ENCODE measurements at places on chromosomes 16 and 17. TPM values are rescaled to one million over a fixed set of nuclear protein-coding genes. Genes with fewer than 3 reads are reported as not detected.

DNA sequence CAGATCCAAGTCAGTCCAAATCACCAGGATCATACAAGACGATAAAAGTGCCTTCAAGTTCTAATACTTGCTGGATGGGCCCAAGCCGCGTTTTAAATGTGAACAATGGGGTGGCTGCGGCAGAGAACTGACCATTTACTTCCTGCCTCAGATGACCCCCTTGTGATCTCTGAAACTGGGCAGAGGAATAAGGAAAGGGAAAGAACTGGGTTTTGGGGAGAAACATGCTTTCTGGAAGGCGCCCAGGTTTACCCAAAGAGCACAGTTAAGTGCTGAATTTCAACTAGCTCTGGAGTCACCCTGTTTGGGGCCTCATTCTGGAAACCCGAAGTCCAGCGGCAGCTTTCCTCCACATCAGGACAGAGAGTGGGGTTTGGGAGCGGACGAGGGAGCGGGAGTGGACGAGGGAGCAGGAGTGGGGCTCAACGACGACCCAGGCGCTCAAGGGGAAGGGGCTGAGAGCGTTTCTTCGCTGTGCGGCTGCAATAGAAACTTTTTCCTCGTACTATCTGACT is 1.6 kb downstream of the FAM20A start:
- no peak overlapping the region for H3K27ac ChIP-seq
- H3K27me3 ChIP-seq = peaks cover 5% of the 10 kb centered on the region
- peak; percentile 59 for DNase-seq
- peaks cover 5% of the 10 kb centered on the region for H3K4me1 ChIP-seq
- H3K4me3 ChIP-seq = peak overlapping the region; percentile 89
- H3K36me3 ChIP-seq = peaks cover 37% of the 10 kb centered on the region

- H3K4me1 ChIP-seq = peaks cover 5% of the 10 kb centered on the region
- no peak overlapping the region for H3K4me3 ChIP-seq
- no peak overlapping the region for H3K27ac ChIP-seq
- H3K27me3 ChIP-seq = no peaks in the 10 kb centered on the region
- no peak for DNase-seq
- peaks cover 59% of the 10 kb centered on the region for H3K36me3 ChIP-seq
Observed at GRCh38 chr16:20894388-20894787, 5.8 kb downstream of the DCUN1D3 start.

DNA sequence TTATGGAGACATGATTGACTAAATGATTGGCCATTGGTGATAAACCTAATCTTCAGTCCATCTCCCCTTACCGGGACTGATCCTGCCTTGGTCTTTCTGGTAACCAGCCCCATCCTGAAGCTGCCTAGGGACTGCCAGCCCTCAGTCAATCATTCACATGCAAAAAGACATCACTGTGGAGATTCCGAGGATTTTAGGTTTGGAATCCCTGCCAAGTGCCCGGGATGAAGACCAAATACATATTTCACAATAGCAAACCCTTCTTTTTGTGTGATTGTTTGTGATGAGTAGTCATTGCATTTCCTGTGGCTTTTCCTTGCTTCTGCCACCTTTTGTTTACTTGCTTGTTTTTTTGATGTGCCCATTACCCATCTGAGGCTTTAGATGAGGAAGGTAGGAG is 44.0 kb downstream of the EPN2 start:
- peaks cover 4% of the 10 kb centered on the region for H3K4me1 ChIP-seq
- DNase-seq = no peak
- no peaks in the 10 kb centered on the region for H3K27me3 ChIP-seq
- H3K27ac ChIP-seq = no peak overlapping the region
- H3K4me3 ChIP-seq = no peak overlapping the region

Gene LITAFD
- not detected for total RNA-seq
